ENCODE measurements at places on chromosomes 11 and 22.

DNA sequence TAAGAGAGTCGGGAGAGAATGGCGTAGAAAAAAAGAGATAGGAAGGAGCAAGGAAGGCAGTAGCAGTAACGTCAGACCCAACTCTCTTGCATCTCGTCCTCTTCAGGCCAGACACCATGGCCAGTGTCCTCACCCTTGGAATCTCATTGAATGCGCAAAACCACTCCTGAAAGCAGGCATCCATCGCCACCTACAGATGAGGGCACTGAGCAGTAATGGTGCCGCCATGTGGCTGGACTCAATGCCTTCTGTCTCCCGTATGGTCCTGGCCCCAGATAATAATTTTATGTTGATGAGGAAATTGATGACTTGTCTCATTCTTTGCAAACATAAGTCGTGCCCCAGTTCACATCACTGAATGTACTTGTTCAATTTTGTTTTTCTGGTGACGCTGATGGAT is 17.8 kb upstream of the ALX4 start:
- DNase-seq: no peak

- no peak for DNase-seq
Measured at GRCh38 chr11:60988658-60989057, 17.2 kb downstream of the CD6 start.

GRCh38 chr22:29443861-29444792 is 5.7 kb downstream of the RFPL1 start:
- no peak for DNase-seq

DNA sequence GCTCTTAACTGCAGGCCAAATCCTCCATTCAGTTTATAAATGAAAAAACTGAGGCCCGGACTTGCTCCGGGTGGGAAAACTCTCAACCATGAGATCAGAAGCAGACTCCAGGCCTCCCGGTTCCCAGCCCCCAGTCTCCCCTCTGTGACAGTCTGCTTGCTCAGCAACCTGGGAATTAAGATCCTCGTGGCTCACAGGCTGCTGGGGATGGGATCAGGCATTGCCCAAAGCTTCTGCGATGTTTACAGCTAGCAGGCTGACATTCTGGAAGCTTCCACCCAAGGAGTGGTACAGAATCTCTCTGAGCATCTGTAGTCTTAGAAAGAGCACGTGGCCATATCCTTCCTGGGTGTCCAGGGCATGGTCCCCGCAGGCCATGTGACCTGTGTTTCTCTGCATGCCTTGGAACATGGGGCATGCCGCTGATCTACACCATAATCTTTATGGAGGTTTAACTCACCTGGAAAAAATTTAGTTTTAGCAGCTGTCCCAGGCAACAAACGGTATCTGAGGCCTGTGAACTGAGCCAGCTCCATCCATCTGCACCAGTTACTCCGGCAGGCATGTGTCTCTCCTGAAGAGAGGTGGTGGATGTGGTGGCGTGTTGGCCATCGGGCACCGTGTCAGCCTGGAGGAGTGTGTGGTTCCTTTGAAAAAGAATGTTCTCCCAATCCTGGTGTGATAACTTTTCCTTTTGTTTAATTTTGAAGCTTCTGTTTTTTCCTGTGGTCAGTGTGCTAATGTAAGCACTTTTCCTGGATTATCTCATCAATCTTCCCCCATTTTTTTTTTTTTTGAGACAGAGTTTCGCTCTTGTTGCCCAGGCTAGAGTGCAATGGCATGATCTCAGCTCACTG is 7.9 kb downstream of the FBLN1 start:
- no peak for DNase-seq

DNA sequence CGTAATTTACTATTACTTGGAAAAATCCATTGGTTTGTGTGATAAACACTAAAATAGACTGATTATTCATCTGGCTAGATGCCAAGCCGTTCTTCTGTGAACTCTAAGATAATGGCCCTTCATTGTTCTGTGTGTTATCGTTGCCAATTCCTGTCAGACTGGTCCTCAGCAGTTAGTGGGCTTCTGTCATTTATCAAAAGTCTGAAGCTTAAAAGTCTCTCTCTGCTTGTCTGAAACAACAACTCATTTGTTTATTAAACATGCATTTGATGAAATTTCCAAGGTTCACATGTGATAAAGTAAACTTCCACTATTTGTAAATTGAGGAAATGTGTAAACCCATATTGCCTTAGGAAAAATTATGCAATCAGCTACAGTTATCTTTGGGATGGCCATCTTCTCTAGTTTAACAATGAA is 21.1 kb upstream of the RDX start:
- DNase-seq: no peak

- DNase-seq: no peak
Measured at GRCh38 chr11:82757660-82758357, 24.1 kb upstream of the FAM181B start.

- peak; percentile 1 for DNase-seq
Measured at GRCh38 chr22:22235558-22235957, 9.0 kb upstream of the VPREB1 start.

- DNase-seq: peak; percentile 72
Measured at GRCh38 chr22:47395481-47395880, 633.0 kb downstream of the TBC1D22A start.
